ENCODE measurements at places on chromosomes 4 and X.

GRCh38 chr4:102055805-102056204, 265.3 kb downstream of the BANK1 start:
- no peak for DNase-seq

DNA sequence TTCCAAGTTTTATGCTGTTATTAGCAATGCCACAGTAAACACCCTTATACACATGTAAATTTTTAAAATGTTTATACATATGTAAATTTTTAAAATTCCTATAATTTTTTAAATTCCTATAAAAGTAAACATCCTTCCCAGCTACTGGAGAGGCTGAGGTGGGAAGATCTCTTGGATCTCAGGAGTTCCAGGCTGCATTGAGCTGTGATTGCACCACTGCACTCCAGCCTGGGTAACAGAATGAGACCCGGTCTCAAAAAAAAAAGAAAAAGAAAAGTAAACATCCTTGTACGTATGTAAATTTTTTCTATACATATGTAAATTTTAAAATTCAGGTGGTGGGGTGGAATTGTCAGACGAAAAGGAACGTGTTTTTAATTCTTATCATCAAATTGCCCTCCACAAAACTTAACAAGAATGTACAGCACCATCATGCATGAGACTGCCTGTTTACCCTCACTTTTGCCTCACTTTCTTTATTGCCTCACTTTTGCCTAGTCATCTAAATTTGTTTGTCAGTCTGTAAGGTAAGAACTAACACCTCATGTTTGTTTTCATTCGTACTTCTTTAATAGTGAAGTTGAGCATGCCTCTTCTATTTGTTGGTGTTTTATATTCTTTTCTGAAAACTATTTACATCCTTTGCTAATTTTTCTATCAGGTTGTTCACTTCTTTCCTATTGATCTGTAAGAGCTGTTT, 8.0 kb downstream of the SLC7A3 start:
- DNase-seq = no peak

- DNase-seq = no peak
Measured at GRCh38 chr4:123547216-123548165, 150.9 kb downstream of the SPRY1 start.

- peak; percentile 21 for DNase-seq
Measured at GRCh38 chr4:143616771-143617170, 83.7 kb downstream of the FREM3 start.

GRCh38 chrX:13502590-13502989, 66.8 kb upstream of the EGFL6 start:
- DNase-seq = no peak

- no peak for DNase-seq
Measured at GRCh38 chr4:138035781-138036258, 206.3 kb downstream of the SLC7A11 start.

DNA sequence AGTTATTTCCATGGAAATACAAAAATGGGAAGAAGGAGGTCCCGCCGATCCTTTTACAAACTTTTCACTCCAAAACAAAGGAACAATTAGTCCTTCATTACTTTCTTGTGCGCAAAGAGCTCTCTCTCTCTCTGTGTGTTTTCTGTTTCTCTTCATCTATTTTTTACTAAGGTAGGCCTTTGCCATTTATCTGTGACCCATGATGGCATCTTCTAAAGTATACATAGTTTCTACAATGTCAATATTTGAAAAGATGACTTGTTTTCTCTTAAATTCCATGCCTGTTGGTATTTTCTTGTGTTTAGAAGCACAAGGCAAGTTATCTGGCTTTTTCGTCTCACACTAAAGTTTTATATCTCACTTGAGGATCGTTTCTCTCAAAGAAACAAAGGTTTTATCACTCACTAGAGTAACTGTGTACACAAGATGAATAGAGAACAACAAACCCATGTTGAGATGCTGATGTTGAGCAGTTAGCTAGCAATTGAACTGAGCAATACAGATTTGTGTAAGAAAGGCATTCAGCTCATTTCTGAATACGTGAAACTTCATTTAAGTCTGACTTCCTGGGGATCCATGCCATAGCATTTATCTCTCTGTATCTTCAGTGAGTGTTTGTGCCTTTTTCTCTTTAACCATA, 250.3 kb downstream of the GBA3 start:
- DNase-seq = no peak

GRCh38 chr4:109294468-109295020, 7.9 kb downstream of the COL25A1 start:
- no peak for DNase-seq

DNA sequence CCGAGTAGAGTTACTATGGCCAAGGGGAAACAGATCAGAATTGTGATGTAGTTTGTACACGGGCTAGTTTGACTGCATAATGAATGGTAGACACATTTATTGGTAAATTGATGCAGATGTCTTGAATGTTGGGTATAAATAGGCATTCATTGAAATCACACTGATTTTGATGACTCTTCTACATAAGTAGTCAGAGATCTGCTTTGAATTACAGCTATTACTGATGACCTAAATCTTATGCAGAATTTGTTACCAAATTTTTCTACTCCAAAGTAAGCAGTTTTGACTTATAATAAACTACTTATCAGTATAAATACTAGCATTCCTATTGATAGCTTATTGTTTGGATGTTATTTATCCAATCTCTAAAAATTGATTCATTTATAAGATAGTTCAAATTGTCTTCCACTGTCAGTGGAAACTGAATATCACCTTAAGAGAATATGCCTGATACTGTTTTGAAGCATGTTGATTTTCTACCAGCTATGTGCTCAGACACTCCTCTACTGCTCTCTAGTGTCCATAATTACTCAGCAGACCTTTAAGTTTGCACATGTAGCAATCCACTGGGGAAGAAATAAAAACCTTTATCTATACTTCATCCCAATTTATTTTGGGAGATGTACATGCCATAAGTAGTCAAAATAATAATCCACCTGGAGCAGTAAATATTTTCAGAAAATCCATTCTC, 120.3 kb downstream of the RASL11B start:
- no peak for DNase-seq

GRCh38 chrX:11337292-11338009, 44.2 kb downstream of the AMELX start:
- no peak for DNase-seq

- DNase-seq = no peak
Measured at GRCh38 chr4:105541420-105541819, 11.0 kb upstream of the ARHGEF38 start.

DNA sequence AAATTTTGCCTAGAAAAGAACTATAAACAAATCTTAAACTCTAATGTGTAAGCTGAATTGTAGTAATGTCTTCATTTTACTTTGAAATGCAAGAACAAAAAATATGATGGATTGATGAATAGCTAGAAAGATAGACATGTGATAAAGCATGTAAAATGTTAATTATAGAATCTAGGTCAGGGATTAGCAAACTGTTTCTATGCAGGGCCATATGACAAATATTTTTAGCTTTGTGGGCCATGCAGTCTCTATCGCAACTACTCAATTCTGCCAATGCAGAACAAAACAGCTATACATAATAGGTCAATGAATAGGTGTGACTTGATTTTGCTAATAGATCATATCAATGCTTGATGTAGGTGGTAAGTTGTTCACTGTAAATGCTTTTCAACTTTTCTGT, 75.3 kb downstream of the TBCK start:
- no peak for DNase-seq

GRCh38 chr4:180028682-180029081, 2214.5 kb upstream of the TENM3 start:
- DNase-seq = no peak

DNA sequence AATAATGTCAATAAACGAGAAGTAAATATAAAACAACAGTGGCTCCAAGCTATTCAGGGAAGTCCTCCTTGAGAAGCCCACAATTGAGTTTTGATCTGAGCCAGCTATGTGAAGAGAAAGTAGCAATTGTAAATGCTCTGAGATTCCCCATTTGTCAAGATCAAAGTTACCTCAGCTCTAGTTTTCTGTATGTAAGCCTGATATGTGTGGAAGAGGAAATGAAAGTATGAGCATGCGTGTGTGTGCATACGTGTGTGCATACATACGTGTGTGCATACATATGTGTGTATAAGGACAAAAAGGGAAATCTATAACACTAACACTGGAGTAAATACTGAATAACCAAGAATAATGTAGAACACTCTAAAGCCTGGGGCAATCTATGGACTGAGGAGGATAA, 130.3 kb downstream of the SCFD2 start:
- DNase-seq = no peak

DNA sequence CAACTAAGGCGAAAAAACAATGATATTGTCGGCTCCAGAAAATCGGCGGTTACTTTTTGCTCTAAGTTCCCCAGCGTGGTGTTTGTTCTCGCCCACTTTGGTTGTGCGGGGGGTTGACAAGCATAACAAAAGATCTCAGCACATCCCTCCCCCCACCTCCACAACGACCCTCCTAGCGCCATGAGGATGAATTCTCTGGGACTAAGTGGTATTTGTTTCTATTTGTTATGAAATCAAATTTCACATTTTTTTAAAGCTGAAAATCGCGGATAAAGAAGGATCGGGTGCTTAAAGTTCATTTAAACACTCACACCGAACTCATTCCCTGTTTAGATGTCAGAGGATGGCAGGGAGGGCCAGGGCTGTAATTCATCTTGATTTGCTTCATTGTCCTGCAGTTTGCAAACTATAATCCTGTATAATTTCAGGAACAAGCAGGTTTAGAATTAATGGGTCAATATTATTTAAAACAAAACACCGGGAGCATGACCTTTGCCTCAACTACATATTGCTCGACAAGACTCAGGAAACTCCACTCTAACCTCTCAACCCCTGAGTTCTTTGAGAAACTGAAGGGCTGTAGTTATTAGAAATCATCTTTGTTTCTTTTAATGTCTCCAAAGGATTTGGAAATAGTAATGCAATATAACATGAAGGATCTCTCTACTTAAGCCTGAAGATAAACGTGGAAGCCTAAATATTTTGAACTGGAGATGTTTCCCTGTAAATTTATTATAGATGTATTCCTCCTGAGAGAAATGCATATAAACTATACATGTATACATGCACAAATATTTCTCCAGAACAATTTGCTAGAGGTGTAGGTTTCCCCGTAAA, 6.4 kb downstream of the PITX2 start:
- DNase-seq = no peak

- no peak for DNase-seq
Measured at GRCh38 chr4:25628451-25628850, 27.2 kb upstream of the SLC34A2 start.

DNA sequence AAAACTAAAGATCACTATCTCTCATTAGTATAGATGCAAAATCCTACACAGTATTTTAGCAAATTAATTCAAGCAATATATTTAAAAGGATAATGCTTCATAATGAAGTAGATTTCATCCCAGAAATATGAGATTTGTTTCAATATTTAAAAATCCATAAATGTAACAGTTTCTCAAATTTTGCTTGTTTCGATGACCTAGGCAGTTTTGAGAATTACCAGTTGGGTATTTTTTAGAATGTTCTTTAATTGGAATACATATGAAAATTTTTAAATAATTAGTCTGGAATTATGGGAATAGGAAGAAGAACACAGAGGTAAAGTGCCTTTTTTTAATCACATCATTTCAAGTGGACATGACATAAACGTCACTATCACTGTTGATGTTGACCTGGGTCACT, 192.3 kb downstream of the FBXO8 start:
- no peak for DNase-seq

DNA sequence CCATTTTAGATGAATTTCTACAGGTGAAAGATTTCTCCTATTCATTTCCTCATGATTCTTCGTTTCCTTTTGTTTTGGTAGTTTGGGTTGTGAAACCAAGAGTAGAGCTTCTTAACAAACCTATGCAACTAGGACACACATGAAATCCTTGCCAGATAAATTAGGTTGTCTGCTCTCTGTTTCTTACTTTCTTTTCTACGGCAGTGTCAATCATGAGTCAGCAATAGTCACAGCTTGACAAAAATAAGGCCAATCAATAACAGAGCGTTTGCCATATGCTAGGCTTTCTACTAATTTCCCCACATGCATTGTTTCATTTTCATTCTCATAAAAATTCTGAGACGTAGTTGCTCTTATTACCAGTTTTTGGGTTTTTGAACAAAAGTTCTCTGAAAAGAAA, 20.3 kb downstream of the CLRN2 start:
- DNase-seq = no peak

DNA sequence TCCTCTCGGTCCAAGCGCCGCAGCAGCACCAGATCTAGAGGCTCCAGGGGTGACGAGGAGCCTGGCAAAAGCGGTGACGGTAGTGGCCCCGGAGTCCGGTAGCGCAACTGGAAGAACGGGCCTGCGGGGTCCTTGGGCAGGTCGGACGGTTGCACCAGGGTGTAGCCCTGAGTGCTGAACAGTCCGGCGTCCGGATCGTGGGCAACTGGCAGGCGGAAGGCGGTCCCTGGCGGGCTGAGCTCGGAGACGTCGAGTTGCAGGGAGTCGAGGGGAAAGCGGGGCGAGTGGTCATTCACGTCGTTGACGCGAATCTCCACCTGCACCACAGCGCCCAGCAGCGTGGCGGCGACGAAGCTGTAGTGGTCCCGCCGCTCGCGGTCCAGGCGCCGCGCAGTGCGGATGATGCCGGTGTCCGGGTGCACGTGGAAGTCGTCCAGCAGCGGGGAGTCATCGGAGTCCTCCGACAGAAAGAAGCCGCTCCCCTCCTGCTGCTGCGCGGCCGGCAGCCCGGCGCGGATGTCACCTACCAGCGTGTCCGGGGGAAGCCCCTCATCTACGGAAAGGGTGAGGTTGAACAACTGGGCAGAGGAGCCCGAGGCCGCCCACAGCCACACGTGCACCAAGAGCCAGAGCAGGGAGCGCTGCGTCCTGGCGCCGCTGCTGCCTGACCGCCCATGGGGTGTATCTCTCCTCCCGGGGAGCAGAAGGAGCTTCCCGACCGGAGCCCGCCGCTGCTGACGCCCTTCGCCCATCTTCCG, 837 bp downstream of the DCHS2 start:
- no peak for DNase-seq

DNA sequence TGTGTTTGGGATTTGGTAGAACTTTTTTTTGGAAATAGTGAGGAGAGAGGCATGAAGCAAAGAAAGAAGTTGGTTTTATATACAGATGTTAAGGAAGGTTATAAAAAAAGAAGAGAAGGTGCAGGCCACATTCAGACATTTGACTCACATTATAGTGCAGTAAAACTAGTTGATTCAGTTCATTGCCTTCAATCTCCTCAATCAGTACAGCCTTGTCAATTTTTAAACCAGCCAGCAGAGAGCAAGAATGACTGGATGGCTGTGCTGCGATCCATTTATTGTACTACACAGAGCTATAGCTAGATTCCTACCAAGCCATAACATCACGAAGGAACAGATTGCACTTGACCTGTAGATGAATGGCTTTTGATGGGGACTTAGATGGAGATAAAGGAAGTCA, 79.7 kb upstream of the LSM6 start:
- no peak for DNase-seq

DNA sequence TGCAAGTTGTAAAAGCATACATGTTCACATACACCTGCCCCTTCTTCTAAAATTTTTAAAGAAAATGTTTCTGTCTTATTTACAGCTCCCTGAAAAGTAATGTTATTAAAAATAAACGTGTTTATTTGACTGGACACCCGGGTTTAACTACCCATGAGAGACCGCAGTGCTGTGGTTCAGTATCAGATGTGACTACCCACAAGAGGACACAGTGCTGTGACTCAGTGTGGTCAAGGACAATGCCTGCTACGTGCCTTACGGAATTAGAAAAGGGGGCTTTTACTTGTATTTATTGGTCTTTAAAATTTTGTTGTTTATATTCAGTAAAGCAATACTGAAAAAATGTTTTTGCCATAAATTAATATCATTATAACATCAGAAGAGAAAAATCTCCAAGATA, 641.4 kb downstream of the TRIML1 start:
- DNase-seq = no peak
